ENCODE measurements at places on chromosomes 5 and 9. TPM values are rescaled to one million over a fixed set of nuclear protein-coding genes. Genes with fewer than 3 reads are reported as not detected.

Gene ARHGEF28
- polyA plus RNA-seq, result not detected

Gene PCDHGA3
- 0.23 TPM for polyA plus RNA-seq

Gene SLC2A8
- polyA plus RNA-seq, result 7.8 TPM

Gene SPINK6
- polyA plus RNA-seq, result not detected

Gene FAM169A
- 1.6 TPM for polyA plus RNA-seq

Data from IgD-negative memory B cell (primary cell).